WERI-Rb-1 (cell line): ENCODE measurements at places on chromosomes 13 and 19.
A peak's percentile ranks its signal among the peaks of the same experiment; 100 is the strongest.

DNA sequence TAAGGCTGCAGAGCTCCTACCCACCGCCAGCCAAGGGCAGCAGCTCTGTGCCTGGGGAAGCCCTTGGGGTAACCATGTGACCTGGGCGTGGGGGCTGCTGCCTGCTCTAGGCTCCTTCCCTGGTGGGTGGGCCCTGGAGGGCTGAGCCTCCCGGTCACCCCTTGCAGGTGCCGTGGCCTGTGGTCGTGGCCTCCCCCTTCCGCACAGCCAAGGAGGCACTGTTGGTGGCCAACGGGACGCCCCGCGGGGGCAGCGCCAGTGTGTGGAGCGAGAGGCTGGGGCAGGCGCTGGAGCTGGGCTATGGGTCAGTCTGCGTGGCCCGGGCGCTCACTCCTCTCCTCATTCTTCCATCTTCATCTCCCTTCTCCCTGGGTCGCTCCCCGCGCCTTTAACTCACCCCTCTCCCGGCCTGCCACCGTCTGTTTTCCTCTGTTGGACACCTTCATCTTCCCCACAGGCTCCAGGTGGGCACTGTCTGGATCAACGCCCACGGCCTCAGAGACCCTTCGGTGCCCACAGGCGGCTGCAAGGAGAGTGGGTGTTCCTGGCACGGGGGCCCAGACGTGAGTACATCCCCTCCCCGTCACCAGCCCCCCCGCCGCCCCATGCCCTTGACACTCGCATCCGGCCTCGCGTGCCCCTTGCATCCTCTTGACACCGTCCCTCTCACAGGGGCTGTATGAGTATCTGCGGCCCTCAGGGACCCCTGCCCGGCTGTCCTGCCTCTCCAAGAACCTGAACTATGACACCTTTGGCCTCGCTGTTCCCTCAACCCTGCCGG lies 9.9 kb upstream of the FLT3LG start:
- DNase-seq, result no peak

GRCh38 chr19:41401483-41401882 lies 3.9 kb downstream of the BCKDHA start:
- DNase-seq, result no peak

GRCh38 chr19:3509566-3509989 lies 3.5 kb downstream of the FZR1 start:
- DNase-seq, result no peak

DNA sequence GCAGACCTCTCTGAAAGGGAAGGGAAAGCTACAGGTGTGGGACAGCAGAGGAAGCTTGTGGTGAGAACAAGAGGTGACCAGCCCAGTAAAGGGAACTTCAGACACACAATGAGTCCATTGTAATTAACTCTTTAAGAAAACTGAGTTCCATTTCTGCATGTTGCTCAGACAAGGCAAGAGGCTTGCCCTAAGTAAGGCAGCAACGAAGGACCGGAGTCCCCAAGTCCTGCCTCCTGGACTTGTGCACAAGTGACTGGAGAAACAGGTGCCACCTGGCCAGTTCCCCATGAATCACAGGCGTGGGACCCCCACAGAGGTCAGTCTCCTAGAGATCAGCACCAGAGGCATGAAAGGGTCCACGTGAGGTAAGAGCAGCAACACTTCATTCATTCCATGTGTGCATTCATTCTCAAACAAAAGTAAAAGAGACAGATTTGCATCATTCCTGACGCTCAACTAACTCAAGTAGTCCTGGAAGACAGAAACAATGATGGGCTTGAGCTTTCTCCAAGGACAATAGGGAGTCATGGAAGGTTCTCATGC lies 14.7 kb upstream of the SIGLEC6 start:
- DNase-seq, result no peak

DNA sequence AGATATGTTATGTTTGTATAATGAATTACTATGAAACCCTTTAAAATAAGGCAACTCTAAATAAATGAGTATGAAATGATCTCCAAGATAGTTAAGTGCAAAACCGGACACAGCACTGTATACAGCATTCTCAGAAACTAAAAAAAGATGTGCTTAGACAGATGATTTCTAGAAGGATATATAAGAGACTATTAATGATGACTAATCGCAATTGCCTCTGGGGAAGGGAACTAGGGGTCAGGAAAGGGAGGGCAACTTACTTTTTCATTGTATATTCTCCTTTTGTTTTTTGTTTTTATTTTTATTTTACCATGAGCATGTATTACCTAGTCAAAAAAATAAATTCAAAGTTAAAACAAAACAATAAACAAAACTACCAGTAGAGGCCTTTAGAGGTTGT lies 12.8 kb downstream of the PEG3 start:
- DNase-seq, result no peak

DNA sequence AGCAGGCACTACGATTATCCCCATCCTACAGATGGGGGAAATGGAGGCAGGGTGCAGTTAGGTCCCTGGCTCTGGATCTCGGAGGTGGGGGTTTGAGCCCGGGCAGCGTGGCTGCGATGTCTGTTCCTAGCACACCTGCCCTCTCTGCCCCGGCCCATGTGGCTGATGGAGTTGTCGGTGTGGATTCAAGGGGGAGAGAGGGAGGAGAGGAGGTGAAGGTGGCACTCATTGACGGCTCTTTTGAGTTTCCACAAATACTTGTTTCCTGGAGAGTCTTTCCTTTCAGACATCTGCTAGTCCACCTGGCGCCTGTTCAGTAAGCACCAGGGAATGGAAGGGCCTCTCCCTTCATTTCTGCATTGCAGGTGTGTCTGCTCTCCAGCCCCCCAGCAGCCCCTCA lies 69.9 kb downstream of the ARHGEF18 start:
- no peak for DNase-seq

DNA sequence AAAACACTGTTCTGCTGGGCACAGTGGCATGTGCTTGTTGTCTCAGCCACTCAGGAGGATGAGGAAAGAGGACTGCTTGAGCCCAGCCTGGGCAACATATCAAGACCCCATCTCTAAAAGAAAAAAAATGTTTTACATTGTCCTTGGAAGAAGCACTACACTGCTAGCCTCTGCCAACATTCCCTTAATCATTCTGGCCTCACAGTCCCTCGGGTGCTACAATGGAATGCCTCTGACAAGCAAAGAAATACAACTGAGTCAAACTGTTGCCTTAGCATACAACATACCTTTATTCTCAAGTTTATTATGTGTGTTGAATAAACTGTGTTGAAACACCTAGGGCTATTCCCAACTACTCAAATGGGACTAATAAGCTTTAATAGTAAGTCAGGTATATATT lies 56.1 kb downstream of the PSPC1 start:
- no peak for DNase-seq

DNA sequence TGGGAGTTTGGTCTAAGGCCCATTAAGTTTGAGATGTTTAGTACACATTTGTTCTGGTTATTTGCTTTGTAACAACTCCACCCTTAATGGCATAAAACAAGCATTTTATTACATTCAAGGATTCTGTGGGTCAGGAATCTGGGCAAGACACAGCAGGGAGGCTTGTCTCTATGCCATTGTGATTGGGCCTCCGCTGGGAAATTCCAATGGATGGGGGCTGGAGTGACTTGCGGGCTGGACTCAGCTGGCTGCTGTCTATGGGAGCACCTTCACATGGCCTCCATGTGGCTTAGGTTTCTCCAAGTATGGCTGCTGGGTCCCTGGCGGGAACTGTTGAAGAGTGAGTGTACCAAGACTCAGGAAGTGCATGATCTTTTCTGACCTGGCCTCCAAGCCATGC lies 159.0 kb downstream of the PAN3 start:
- no peak for DNase-seq

GRCh38 chr19:40921005-40921897 lies 39.2 kb upstream of the CYP2A7 start:
- DNase-seq, result no peak

DNA sequence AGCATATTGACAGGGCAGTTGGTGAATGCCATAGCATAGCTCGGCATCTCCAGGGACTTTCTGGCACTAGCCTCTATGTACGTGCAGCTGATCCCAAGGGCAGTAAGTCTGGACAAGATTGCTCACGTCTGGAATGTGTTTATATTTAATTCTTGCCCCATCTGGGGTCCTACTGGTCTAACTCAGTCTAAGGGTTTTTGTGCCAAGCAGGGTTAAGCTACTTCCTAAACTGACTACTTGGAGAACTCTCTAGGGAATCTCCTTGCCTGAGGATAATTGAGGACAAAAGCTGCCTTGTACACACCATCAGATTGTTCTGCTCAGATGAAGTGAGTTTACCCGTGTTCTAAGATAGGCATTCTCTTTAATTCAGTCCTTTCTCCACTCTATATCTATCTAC lies 358.1 kb downstream of the MYO16 start:
- DNase-seq, result no peak

DNA sequence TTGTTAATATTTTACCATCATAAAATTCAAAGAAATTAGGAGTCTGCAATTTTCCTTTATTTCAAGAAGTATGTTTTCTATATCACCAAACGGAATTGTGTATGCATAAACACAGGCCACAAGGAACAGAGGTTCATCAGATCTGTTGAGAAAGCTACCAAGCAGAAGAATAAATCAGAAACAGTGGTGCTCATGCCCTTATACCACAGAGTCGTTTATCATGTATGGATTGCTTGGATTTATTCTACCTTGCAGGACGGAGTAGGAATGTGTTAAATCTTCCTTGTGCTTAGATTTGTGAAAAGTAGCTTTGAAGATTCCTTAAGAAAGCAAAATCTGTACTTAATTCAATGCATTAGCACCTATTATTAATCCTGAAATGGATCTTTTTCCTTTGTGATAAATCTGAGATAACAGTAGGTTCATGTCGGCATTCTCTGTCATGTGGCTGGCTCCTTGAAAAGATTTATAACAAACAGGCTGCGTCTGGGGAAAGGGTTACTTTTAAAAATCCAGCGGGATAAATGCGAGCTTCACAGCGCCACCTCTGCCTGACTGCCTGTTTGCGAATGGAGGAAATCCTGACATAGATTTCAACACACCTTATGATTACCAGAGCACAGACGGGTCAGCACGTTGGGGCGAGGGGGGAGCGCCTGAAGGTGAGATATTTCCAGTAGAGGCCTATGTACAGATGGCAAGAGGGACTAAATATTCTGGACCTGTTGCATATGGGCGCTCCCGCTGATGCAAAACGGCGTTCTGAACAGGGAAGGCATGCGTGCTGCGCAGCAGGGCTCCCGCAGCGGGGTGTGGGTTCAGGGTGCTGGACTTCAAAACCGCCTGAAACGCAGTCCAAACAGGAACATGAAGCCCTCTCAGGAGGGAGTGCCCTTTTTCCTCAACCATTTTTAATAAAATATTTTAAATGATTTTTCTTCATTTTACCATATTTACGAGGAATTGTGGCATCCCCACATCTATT lies 445.5 kb upstream of the SGCG start:
- DNase-seq, result no peak

- DNase-seq, result no peak
These were observed at the start of gene IGFLR1 for GRCh38 chr19:35742121-35742724. Gene IGFLR1, minus strand, starts transcription at chr19:35742452. Its CDS starts 1,272 bp downstream, at chr19:35741180.

DNA sequence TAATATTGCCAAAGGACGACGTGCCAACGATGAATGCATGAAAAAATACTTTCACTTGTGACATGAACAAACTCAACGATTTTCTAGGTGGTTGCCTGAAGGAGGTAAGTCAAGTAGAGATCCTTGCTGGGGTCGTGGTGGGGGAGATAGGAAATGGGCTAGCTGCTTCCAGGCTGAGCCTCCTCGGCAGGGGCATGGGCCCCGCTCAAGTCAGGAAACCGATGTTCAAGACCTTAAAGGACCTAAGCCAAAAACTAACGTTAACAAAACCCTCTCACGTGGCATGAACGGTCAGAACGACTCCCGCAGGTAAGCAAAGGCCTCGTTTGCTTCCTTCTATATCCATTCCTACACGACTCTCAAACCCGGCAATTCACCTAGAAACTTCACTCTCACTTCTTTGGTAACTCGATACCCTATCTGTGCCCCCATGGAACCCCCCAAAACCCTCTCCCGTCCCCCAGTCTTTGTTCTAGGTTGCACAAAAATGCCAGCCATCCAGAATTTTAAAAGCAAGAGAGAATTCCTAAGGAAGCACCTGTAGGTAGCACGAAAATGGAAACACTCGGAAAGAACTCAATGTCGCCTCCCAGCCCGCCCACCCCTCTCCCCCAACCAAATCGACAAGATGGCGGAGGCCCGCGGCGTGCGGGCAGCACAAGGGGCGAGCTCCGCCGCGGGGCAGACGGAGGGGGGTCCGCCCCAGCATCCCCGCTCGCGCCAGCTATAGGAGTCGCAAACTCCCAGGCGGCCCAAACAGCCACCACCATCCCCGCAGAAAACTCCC lies 13.6 kb downstream of the ACP4 start:
- DNase-seq, result peak; percentile 30

DNA sequence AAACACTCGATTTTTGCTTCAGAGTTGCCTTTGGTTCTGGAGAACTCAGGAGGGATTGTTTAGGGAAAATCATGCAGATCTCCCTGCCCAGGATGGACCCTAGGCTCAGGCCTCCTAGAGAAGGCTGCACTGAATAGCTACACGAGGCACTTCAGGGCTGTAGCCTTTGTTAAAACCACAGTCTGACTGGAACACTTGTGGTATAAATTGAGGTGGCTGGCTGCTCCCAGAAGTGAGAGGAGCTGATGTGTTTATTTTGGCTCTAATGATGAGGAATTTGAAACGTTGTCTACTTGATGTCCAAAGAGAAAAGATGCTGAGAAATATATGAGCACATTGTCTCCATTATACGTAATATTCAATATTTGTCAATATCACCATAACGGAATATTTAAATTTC lies 762.1 kb upstream of the ARGLU1 start:
- DNase-seq, result no peak

- no peak for DNase-seq
These were observed 13.5 kb upstream of the QTRT1 start for GRCh38 chr19:10687518-10688288.

DNA sequence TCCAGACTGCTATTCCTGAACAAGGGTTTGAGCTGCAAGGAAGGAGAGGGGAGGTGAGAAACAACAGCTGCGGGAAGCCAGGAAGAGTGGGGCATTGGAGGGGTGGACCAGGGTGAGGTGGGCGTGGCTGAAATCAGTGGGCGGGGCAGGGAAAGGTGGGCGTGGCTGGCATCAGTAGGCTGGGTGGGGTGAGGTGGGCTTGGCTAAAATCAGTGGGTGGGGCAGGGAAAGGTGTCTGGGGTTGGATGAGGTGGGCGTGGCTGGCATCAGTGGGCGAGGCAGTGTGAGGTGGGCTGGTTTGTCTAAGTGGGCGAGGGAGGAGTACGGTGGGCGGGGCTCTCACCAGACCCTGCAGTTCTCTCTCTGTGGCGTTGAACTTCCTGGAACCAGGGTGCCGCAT lies 87.6 kb downstream of the MUC16 start:
- no peak for DNase-seq

GRCh38 chr19:14561847-14562351 lies 10.0 kb downstream of the NDUFB7 start:
- DNase-seq, result no peak

- no peak for DNase-seq
These were observed 4.8 kb downstream of the KCNC3 start for GRCh38 chr19:50324331-50324730.

GRCh38 chr13:77863144-77863543 lies 55.5 kb downstream of the EDNRB start:
- no peak for DNase-seq

DNA sequence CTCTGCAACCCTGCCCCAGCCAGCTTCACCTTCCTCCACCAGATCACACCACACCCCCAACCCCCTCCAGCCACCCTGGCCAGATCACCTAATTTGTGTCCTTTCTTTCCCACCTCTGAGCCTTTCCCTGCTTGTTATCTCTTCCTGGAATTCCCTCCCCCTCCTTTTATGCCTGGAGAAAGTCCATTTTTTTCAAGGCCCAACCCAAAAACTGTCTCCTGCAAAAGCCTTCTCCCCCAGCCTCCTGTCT lies 5.3 kb upstream of the TLE2 start:
- no peak for DNase-seq

GRCh38 chr19:39998501-39998900 lies 1.6 kb downstream of the ZNF546 start:
- DNase-seq, result no peak
